ENCODE measurements at places on chromosomes 6 and 20.

- no peak for DNase-seq
These were observed 6.6 kb upstream of the GFRA4 start for GRCh38 chr20:3669710-3670367.

GRCh38 chr6:13708736-13709135, 2.9 kb downstream of the RANBP9 start:
- no peak for DNase-seq

- DNase-seq, result no peak
These were observed 359.1 kb downstream of the SAMD5 start for GRCh38 chr6:147867433-147868226.

- DNase-seq, result no peak
These were observed 664.8 kb upstream of the GJE1 start for GRCh38 chr6:141467881-141468280.

- no peak for DNase-seq
These were observed 5.9 kb downstream of the TMEM63B start for GRCh38 chr6:44133003-44133931.

DNA sequence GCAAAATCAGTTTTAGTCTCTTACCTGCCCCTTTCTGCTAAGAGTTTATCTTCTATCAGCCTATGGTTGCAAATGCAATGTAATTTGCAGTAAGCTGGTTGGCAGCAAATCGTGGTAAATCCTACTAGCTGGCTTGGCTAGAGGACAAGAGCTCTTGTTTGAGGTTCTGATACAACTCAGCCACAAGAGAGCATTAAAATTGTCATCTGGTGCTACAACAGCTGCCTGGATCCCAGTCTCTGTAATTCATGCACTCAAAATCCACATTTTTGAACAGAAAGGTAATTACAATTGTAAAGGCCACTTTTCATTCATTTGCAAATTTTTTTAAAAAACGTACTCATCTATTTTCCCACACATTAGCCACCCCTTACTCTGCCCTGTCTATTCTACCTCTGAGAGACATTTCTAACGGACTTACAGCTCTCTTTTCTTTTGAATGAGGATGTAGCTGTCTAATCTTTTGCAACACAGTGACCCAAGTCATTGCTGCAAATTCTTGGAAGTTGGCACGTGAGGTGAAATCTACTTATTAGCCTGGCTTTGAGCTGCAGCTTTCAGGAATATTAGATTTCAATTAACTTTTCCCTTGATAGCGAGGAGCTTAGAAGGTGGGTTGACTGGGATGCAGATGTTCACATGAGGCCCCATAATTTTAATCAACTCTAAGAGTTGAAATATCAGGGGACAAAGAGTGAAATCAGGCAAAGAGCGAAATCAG, 54.0 kb upstream of the FAM184A start:
- DNase-seq, result no peak

- peak; percentile 10 for DNase-seq
These were observed 29.4 kb downstream of the GLO1 start for GRCh38 chr6:38673397-38674165.

DNA sequence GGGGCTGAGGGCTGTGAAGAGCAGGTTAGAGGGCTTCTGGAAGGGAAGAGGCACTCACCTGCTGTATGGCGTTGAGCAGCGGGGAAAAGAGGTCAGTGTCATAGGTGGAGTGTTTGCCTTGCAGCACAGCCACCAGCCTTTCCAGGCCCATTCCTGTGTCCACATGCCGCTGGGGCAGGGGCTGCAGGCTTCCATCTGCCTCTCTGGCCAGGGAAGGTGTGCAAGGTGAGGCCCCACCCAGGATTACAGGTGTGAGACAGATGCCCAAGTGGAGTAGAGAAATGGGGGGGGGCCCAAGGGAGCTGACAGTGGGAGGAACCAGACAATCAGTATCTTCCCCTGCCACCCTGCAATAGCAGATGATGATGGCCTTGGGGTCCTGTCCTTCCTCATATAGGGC, 2.9 kb downstream of the AARS2 start:
- DNase-seq, result no peak

DNA sequence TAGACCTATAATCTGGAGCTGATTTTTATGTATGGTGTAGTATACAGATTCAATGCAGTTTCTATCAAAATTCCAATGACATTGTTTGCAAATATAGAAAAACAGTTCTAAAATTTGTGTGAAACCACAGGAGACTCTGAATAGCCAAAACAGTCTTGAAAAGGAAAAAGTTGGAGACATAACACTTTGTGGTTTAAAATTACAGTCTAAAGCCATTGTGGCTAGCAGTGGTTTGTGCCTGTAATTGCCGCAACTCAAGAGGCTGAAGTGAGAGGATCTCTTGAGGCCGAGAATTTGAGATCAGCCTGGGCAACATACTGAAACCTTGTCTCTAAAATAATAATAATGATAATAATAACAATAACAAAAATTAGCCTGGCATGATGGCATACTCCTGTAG, 213.7 kb downstream of the CDKAL1 start:
- DNase-seq, result no peak

DNA sequence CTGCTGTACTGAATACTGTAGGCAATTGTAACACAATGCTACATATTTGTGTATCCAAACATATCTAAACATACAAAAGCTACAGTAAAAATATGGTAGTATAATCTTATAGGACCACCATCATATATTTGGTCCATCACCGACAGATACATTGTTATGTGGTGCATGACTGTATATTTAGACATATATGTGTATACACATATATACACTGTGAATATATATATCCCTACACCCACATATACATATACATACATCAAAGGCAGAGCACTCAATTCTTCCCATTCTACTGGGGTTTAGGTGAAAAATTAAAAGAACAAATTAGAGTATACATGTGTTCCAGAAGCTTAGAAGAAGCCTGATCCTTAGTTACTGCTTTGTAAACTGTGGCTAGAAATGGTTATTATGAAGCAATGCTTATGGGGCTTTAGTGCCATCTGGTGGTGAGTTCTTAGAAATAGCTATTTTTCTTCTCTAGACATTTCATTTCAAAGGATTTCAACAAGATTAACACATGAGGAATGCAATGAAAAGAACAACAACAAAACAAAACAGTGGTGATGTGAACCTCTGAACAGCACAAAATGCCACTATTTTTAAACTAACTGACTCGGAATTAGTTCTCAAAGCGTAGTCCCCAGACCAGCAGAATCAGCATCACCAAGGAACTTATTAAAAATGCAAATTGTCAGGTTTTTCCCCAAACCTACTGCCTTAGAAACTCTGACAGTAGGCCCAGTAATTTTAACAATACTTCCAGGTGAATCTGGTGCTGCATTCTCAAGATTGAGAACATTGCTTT, 38.0 kb downstream of the PKHD1 start:
- DNase-seq, result peak; percentile 13

- DNase-seq, result no peak
These were observed 153.7 kb downstream of the TMEM242 start for GRCh38 chr6:157169656-157170055.

DNA sequence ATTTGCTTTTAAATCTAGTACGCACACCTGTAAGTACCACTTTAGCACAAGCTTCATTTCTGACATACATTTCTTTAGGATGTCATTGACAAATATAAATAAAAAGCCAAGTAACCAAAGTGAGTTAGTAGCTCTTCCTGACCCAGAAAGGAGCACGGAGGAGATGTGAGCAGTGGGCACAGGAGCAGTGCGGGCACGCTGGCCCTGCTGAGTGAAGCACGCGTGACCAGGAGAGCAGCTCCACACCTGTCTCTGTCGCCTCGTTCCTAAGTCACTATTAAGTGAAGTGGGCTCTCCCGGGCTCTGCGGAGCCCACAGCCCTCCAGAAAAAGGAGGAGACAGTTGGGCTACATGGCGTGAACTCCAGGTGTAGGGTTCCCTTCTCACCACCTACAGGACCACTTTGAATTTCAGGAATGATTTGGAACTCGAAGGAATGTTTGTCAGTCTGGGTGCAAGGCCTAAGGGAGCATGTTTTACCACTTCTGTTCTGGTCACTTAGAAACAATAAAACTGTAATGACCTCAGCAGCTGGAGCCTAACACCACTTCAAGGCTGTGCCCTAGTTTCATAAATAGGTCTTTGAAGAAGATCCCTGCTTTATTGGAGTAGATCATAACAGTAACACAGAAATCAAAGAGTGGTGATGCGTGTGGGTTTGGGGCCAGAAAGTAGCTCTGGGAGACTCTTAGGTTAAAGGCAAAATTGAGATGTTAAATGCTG, 95.9 kb downstream of the FAM120B start:
- DNase-seq, result no peak

DNA sequence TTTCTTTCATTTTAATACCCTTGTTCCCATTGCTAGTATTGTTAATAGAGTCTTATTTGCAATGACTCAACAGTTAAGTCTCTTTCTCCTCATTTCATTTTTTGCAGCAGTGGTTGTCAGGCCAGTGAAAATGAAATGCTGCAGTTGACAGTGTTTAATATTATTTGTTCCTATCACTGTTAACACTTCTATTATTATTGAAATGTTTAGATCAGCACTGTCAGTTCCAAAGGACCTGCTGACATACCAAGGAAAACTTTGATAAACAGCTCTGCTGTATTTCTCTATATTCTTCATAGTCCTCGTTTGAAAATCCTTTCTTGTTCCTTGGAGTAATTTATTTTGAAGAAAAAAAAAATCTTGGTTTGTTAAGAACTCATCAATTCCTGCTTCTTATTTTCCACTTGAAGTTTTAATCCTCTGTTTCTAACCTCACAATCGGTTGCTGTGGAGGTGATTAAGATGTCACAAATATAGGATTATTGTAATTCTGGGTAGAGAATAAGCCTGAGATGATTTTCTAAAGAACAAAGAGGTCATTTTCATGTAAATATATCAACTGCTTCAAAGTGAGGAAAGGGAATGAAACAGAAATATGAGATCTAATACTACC, 1065.9 kb upstream of the CITED2 start:
- DNase-seq, result no peak

GRCh38 chr20:20454850-20455627, 87.1 kb downstream of the INSM1 start:
- DNase-seq, result no peak

DNA sequence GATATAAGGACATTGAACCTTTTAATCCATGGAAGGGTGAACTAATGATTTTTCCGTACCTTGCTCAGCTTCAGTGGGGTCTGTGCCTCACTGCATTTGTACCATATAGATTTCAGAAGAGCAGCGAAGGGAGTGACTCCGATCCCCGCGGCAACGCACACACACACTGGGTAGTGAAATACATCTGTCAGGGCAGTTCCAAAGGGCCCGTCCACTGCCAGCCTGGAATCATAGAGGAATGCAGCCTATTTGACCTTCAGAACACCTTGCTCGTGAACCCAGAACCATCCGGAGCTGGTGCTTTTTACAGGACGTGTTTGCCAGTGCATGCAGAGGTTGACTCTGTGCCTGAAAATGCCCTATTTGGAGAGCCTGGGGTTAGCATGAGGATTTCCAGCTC, 33.0 kb downstream of the NOX3 start:
- no peak for DNase-seq

GRCh38 chr20:20903773-20904500, 191.5 kb upstream of the RALGAPA2 start:
- DNase-seq, result no peak

DNA sequence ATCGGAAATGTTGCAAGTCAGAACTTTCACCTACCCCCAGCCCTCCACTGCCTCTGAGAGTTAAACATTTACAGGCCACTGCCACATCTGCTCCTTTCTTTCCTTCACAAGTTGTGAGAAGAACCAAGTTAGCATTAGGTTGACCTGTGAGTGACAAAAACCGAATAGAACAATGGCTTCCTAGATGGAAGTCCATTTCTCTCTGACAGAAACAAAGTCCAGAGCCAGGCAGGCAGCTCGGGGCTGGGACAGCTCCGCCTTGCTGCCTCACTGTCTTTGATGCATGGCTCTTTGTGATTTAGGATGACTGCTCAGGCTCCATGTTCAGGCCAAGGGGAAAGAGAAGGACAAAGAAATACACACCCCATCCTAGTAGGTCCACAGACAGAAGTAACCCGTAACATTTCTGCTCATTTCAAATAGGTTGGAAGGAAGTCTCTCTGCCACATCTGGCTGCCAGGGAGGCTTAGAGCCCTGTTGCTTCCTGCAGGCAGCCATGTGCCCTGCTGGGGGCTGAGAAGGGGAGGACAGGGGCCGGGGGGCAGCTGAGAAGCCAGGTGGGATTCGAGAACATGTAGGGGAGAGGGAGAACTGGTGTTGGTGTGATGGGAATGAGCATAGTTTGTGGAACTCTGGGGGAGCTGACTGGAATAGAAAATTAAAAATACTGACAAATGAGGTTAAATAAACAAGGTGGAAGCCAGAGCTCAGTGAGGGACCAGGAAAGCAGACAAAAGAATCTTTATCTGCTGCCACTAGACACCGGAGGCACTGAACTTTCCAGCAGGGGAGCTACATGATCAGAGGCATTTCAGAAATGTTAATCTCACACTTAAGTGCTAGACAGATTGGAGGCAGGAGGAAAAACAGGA, 19.5 kb upstream of the IER3 start:
- no peak for DNase-seq

GRCh38 chr20:17757496-17757895, 57.7 kb downstream of the BANF2 start:
- no peak for DNase-seq

DNA sequence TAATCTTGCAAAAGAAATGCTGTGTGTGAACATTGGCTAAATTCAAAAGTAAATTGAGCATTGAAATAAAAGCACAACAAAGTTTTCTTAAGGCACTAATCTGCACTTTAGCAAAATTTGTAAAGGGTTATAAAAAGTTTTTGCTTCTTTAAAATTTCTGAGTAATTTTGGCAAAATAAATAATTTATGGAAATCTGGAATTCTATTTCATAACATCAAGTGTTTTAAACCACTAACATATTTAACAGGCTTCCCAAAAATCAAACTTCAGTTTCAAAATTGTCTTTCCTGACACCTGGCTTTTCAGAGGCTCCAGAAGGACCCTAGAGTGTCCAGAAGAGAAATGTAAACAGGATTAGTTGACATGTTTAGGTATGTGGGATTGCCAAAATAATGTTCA, 4.5 kb upstream of the RNGTT start:
- DNase-seq, result no peak

Data from CD4-positive, alpha-beta T cell treated with Interleukin-6 at 100 ng/mL for 8 hours (primary cell).